Stimulated activated CD4-positive, alpha-beta T cell treated with anti-CD3 and anti-CD28 coated beads, Interleukin-1b, Interleukin-23, amount 100 ng/mL, for 48 hours (primary cell): ENCODE measurements at places on chromosomes 2 and 18.

DNA sequence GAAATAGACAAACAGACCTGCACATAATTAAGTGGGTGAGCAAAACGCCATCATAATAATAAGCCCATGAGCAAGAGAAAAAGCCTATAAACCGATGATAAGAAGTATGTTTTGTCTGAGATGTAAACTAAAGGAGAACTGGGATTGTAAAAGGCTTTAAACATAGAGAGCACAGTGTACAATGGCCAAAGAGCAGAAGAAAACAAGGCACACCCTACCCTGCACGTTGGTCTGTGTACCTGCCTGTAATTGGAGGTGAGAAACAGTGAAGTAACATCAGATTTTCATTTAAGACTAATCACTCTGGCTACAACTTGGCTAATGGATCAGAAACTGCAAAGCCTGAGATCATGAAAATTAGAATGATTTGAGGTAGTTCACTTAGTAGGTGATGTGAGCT lies 1094.7 kb upstream of the GYPC start:
- DNase-seq = no peak

DNA sequence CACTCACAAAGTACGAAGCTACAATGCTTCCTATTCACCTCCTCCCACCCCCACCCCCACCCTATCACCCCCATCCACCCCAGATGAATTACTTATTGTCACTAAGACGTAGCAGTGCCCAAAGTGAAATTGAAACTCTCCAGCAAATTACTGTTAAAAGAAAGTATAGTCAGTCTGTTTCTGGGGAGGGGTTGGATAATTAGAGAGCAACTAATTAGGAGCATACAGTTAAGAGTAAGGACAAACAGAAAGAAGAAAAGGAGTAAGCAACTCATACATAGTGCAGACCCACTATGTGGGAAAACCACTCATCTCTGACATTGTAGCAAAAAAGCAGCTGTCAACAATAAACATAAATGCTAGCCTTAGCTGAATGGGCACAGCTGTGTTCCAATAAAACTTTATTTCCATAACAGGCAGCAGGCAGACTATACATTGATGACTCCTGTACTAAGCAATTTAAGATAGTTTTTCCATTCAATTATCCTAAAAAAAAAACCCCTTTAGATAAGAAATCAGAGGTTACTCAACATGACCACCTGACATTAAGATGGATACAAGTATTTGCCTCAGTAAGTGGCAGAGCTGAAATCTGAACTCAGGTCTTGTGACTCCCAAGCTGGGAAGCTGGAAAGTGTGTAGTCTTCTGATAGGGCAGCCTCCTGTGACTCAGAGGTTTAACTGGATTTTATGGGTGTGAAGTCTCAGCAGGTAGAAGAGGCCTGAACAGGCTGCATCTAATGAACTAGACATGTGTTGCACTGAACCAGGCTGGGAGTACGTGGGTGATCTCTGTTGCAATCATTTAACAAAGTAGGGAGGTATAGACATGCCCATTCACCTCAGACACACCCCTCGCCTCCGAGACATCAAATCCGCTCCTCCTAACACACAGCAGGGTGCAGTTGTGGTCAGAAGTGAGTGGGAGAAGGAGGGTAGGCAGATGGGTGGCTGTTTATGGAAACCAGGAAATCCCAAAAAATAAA lies 171.8 kb upstream of the KLF7 start:
- DNase-seq = peak; percentile 47

GRCh38 chr2:44801289-44801840 lies 140.1 kb upstream of the SIX3 start:
- DNase-seq = no peak

DNA sequence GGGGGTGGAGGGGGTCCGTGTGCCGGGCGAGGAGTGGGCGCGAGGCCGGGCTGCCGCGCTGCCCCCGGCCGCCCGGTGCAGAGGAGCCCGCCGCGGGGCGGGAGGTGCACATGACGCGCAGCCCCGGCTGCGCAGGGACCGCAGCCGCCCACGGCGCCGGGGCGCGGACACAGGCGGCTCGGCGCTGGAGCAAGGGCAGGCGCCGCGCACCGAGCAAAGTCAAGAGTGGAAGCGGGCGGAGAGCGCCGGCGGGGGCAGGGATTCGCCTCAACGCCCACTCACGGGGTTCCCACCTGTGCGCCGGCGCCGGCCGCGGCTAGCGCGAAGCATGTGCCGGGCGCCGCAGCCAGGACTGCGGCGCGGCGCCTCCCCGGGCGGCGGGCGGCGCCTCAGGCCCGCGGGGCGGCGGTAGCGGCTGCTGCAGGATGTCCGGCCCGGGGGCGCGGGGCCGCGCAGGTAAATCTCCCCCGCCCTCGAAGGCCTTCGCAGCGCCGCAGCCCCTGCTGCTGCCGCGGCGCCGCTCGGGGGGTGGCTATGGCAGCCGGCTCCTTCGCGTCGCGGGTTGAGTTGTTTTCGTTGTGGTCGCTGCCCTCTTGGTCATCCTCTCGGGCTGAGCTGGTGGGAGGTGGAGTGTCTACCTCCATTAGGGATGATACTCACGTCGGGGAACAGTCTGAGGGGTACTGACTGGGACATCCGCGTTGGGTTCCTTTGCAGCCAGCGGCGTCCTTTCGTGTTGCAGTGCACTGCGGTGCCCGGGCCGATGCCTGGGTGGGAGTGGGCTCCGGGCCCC lies 216.3 kb upstream of the DTNA start:
- DNase-seq = no peak

DNA sequence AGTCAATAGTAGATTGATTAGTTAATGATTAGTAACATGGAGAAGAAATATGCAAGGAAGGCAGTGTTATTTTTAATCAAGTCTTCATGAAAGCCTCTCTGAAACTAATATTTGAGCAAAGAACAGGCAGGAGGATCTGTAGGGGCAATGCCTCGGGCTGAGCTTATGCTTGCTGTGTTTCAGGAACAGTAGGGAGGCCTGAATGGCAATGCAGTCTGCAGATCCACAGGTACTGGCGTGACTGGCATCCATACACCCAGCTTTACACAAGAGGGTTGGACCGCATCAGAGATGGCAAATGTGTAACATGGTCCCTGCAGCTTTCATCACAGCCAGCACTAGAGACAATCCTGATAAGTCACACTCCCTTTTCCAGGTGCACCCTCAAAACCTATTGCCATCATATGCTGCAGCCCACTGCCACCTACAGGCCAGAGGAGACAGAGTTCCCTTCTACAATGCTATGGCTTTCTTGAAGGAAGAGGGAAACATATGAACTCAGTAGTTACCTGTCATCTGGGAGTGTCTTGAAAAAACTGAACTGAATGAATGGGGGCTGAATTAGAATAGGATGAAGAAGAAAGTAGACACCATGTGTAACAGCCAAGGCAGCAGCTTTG lies 582.4 kb upstream of the RAB6C start:
- no peak for DNase-seq

DNA sequence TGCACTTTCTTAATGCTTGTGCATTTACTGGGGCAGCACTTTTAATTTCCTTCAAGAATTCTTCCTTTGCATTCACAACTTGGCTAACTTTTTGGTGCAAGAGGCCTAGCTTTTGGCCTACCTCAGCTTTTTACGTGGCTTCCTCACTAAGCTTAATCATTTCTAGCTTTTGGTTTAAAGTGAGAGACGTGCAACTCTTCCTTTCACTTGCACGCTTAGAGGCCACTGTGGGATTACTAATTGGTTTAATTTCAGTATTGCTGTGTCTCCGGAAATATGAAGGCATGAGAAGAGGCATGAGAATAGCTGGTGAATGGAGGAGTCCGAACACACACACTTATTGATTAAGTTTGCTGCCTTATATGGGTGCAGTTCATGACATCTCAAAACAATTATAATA lies 354.1 kb downstream of the DLGAP1 start:
- DNase-seq = no peak

GRCh38 chr2:36967236-36967876 lies 1.0 kb upstream of the STRN start:
- DNase-seq = no peak

- no peak for DNase-seq
Observed at GRCh38 chr2:120430501-120430830, 84.5 kb downstream of the INHBB start.
